ENCODE measurements at places on chromosomes 5 and 9.

GRCh38 chr9:75891771-75892215 lies 1.3 kb downstream of the PCSK5 start:
- peak; percentile 38 for DNase-seq

GRCh38 chr5:163106098-163106497 lies 331.3 kb upstream of the CCNG1 start:
- no peak for DNase-seq

GRCh38 chr5:169283887-169284286 lies 17.1 kb downstream of the SLIT3 start:
- DNase-seq = no peak

- DNase-seq = no peak
These were observed 607.6 kb downstream of the PTPRD start for GRCh38 chr9:10005206-10005605.

DNA sequence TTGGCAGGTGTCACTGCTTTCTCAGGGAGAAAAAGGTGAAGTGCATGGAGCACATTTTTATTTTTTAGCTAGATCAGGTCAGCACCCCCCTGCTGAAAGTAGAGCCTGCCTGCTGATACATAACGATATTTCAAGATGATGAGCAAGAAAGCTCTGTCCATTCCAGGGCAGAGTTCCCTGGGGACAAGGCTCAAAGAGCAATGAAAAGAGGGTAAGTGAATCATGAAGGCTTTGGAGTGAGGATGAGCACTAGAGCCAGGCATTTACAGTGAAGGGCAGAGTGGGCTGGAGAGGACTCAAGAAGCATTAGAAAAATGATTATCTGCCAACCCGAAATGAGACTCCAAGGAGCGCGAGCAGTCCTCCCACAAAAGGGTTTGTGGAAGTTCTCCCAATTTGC lies 345.7 kb downstream of the TLE4 start:
- no peak for DNase-seq

- no peak for DNase-seq
These were observed 4.9 kb downstream of the TRAF1 start for GRCh38 chr9:120921661-120922181.

DNA sequence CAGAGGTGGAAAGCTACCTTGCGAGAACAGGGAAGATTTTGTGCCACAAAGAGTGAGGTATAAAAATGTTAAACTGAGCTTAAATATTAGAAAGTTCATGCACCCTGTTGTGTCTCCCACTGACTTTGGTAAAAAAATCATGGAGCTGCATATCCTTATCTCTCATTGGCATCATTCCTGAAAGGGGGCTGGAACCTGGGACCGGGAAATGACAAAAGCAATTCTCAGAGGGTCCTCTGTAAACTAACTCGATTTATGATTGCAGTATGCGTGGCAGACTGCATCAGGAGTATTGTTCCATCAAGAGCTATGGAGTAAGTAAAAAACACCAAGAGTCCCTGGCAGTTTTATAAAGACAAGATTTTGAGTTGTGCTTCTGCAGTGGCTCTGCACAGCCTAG lies 148.8 kb downstream of the DCP2 start:
- DNase-seq = no peak

- peak; percentile 57 for DNase-seq
These were observed 32.8 kb downstream of the ARPC5L start for GRCh38 chr9:124894741-124895170.
